ENCODE measurements at places on chromosomes 5 and 9.

DNA sequence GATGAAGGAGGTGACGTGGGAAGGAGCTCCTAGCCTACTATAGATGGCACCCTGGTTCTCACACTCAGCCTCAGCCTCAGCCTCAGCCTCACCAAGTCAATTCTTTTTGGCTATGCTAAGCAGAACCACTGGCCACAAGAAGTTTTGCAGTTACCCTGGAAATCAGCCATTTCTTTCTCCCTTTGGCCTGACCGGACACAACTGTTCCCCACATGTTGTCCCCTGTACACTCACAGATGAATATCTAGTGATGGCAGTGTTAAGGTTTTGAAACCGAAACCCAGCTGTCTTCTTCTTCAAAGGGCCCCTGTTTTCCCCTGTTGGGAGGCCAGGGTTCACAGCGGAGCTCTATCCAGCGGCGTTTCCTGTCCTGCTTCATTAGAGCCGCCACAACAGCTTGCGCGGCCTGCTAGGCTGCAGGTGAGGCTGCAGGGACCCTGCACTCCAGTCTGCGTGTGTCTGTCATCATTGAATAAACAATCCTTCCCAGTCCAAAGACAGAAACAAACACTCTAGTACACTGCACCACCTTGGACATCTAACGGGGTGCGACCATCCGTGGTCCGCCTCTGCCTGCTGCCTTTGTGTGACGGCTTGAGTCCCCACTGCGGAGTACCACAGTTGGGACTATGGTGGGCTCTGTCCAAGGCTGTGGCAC is 250.5 kb downstream of the DENND1A start:
- DNase-seq = no peak

DNA sequence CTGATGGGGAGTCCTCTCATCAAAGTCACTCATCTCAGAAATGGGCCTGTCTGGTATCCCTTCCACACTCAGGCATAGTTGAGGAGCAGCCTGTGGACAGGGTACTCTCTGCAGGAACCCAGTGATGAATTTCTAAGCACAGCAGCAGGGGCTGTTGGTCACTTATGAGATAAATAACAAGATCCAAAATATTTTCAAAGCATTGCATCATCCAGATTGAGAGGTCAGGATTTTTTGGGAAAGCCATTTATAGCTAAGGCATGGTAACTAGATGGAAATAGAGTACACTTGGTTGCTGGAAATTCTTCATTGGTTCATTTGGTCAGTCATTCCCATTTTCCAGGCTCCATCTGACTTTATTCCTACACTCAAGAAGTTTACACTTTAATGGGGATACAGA is 246.8 kb upstream of the RAI14 start:
- peak; percentile 33 for DNase-seq

DNA sequence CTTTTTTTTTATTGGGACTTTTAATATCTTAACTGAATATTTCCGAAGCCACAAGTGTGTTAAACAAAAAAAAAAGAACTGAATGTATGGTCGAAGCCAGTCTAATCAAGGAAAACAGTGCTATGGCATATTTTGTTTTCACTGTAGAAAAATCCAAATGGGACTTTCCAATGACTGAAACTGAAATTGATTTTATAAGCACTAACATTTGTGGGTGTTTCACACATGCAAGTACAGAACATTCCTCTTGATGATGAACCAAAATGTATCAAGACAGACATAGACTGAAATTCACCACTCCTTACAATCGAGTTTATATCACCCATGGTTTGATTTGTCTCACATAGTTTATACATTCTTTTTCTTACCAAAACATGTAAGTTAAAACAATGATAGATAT is 1026.8 kb downstream of the CDH18 start:
- DNase-seq = no peak

GRCh38 chr5:1381370-1382247 is 36.7 kb upstream of the CLPTM1L start:
- no peak for DNase-seq

DNA sequence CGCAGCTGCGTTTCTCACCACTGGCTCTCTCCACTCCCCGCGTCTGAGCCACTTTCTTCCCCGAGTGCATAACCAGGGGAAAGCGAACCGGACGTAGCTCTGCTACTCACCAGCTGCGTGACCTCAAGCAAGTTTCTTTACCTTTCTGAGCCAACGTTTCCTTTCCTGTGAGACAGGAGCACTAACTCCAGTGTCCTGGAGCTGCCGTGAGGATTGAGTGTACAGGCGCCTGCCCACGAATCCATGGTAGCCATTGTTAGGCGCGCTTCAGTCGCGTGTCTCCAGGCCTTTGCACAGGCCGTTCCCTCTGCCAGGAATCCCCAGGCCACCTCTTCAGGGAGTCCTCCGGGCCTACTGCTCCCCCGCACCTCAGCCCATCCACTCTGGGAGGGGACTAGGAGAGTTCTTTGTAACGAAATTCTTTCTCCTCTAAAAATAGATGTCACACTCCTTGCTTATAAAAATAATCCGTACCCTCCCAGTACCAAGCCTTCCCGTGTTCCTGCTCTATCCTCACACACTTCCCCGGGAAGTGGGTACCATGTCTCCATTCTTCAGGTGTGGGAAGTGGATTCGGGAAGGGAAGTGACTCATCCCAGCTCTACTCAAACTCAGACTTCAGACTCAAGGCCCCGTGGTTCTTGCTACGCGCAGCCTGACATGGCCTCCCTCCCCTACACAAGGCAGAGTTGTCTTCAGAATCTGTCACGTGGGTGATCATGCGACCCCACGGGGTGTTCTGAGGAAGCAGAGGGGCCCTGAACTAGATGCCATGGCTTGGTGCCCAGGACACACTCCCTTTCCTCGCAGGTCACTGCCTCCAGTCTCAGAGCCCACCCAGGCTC is 16.1 kb upstream of the CRB2 start:
- no peak for DNase-seq

DNA sequence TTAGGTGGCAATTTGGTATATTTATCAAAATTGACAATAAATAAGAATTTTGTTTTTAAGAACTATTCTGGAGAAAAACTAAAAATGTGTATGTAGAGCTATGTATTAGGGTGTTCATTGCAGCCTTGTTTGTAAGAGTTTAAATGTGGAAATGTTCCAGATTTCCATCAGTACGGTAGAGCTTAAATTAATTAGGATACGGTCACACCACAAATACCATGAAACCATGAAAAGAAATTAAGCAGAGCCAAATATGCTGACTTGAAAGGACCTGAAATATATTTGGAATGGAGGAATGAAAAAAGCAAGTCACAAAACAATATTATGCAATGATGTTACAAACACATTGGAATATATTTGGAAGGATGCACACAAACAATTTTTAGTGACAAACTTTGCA is 64.6 kb downstream of the ACTBL2 start:
- no peak for DNase-seq

- DNase-seq = no peak
Observed at GRCh38 chr5:7872517-7873130, 3.7 kb downstream of the MTRR start.

- no peak for DNase-seq
Observed at GRCh38 chr5:146390469-146390868, 51.8 kb downstream of the POU4F3 start.

GRCh38 chr9:93098236-93098946 is 2.4 kb downstream of the CARD19 start:
- peak; percentile 95 for DNase-seq
